ENCODE measurements at places on chromosomes 6 and 20.
A peak's percentile ranks its signal among the peaks of the same experiment; 100 is the strongest.

DNA sequence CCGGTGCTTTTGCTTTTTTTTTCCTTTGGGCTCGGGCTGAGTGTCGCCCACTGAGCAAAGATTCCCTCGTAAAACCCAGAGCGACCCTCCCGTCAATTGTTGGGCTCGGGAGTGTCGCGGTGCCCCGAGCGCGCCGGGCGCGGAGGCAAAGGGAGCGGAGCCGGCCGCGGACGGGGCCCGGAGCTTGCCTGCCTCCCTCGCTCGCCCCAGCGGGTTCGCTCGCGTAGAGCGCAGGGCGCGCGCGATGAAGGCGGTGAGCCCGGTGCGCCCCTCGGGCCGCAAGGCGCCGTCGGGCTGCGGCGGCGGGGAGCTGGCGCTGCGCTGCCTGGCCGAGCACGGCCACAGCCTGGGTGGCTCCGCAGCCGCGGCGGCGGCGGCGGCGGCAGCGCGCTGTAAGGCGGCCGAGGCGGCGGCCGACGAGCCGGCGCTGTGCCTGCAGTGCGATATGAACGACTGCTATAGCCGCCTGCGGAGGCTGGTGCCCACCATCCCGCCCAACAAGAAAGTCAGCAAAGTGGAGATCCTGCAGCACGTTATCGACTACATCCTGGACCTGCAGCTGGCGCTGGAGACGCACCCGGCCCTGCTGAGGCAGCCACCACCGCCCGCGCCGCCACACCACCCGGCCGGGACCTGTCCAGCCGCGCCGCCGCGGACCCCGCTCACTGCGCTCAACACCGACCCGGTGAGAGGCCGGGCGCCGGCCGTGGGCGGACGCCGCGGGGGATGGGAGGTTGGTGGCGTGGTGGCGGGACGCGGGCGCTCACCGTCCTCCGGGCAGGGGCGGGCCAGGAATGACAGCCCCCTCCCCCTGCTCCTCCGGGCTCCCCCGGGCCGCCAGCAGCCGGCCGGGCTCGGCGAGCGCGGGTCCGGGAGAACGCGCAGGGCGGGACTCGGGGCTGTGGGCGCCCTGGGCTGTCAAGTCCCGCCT, 606 bp downstream of the ID4 start:
- DNase-seq = no peak

DNA sequence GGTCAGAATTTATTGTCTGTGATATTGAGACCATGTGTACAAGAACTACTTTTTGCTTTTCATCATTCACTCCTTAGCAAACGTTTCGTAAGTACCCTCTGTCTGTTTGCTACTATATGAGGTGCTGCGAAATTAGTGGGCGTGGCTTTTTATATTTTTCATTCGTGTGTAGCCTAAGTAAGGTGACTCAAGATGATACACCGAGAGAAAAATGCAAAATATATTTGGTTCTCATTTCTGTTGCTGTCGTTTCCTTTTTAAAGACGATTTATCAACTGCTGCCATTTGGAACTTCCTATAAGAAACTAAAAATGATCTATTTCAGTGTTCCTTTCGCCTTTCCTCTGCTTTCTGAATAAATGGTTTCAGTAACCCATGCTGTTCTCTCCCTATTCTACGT, 61.2 kb downstream of the VAPB start:
- DNase-seq = no peak

GRCh38 chr20:26208296-26209091, 511.8 kb upstream of the ZNF337 start:
- peak; percentile 1 for DNase-seq

DNA sequence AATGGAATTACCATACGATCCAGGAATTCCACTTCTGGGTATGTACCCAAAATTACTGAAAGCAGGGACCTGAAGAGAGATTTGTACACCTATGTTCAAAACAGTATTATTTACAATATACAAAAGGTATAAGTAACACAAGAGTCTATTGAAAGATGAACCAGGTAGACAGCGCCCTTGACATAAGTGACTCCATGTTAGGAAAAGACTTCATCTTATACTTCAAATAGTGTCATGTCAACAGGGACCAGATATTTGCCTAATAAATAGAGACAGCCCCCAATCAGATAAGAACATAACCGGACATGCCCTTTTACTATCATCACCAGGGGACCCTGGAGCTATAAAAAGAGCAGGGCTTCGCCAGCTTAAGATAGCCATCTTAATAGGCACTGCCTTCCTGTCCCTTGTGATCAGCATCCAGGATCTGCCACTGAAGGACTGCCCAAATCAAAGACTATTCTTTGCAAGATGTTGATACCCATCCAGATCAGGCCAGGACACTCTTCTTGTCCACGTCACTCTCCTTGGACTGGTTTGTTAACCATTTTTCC, 309.0 kb upstream of the SULF2 start:
- DNase-seq = no peak

- no peak for DNase-seq
These were observed 1.1 kb downstream of the FBXO30 start for GRCh38 chr6:145813285-145814034.

DNA sequence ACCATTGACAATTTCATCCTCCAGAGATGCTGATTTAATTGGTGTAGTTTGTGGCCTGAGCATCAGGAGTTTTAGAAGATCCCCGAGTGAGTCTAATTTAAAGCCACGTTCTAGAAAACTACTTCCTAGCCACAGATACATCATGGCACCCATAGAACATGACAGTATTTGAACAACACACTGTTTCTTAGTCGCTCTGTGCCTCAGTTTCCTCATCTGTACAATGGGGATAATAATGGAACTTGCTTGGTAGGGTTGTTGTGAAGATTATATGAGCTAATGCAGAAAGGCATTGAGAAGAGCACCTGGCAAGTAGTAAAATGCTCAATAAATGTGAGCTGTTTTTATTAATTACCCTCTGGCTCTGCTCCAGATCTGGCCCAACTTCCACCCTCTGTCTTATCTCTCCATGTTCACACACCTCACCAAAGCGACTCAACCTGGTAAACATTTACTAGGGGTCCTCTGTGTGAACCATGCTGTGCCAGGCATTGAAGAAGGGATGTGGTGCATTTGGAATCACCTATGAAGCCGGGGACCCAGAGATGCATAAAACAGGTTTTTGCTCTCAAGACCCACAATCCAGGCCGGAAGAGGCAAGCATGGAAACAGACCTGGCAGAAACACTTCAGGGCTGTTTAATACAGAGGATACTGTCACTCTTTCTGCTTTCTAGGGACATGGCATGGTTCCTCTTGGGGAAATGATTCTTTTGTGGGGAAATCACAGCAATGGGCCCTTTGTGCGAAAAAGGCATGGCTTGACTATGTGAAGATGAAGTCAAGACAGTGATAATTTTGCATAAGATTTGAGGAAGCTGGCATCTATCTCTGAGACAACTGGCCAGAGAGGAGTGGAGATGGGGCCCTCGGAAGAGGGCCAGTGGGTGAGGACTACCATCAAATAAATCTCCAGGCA, 16.2 kb upstream of the MRPS18A start:
- no peak for DNase-seq

DNA sequence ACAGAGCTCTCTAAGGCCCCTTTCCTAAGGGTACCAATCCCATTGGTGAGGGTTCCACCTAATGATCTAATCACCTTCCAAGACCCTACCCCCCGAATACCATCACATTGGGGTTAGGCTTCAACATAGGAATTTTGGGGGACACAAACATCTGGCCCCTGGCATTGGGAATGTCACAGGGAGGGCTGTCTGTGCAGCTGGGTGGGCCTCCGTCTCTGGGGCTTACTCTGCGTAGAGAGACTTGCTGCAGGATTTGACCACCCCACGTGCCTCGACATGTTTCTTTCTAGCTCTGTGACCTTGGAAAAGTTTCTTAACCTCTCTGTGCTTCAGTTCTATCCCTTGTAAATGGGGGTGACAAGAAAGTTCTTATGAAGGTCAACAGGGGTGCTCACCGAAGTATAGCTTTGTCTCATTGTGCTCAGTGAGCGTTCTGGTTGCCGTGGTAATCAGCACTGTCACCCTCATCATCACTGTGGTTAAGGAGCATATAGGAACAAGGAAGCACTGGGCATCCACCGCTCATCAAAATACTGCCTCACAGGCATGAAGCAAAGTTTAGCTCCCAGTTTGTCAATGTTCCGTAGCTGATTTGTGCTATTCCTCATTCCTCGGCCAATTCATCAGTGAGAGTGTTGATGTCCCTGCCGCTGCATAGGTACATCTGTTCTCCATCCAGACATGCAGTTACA, 152.8 kb downstream of the SYCP2 start:
- DNase-seq = no peak

- DNase-seq = no peak
These were observed 99.3 kb upstream of the CHD6 start for GRCh38 chr20:41717483-41717882.

- DNase-seq = no peak
These were observed 3.6 kb downstream of the EPB41L2 start for GRCh38 chr6:131059486-131059885.

- DNase-seq = no peak
These were observed 962.9 kb upstream of the SLC35B3 start for GRCh38 chr6:9398071-9398766.

DNA sequence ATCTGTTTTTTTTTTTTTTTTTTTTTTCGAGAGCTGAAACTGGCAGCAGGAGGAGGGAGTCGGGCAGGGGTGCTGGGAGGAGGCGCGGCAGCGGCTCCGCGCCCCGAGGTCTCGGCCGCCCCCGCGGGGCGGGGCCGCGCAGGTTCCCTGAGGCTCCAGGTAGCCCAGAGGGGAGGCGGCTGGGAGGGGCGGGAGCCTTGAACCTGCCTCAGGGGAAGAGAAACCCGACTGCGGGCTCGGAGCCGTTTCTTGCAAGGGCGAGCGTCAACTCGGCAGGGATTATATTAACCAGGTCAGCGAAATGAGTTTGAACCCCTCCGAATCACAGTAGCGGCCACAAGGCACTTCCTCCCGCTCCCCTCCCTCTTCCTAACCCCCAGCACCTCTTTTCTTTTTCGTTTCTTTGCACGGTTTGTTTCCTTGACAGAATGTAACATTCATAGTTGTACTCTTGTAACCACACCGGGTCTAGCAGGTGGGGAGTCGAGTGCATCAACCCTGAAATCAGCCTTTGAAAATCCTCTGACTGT, 2.0 kb downstream of the MYB start:
- DNase-seq = peak; percentile 58

DNA sequence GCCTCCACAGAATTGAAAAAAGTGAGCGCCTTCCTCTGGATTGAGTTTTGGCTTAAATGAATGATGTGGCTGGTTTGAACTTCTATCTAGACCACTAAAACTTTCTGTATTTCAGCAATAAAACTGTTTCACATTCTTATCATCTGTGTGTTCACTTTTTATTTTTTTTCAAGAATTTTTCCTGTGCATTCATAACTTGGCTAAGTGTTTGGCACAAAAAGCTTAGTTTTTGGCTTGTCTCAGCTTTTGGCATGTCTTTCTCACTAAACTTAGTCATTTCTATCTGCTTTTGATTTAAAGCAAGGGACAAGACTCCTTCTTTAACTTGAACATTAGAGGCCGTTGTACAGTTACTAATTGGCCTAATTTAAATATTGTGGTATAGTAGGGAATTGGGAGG, 1015.1 kb downstream of the EPHA7 start:
- no peak for DNase-seq

DNA sequence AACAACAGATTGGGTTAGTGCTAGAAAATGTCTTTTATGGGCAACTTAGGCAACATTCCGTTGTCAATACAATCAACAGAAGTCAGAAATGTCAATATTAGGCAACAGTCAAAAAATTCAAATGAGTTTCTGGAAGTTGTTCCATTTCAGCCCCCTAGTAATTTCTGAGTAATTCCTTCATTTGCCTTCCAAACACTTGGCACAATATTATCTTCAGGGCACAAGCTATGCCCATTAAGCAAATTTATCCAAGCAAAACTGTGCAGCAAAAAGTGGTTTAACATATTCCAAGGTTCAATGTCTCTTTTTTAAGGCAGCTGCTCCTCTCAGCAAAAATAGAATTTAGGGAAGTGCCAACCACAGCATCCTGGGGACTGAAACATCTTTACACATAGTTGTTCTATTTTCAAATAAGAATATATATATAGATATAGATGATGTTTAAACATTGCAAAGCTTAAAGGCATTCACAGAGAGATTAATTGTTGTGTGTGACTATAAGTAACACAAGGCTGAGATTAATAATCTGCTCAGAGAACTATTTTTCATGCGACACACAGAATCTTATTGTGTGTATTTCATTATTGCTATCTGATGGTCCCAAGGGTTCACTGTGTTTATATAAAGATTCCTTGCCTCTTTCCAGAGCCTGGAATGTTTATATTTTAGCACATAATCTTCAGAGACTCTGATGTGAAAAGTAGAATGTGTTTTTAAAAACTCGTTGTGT, 75.2 kb upstream of the ADTRP start:
- DNase-seq = no peak

DNA sequence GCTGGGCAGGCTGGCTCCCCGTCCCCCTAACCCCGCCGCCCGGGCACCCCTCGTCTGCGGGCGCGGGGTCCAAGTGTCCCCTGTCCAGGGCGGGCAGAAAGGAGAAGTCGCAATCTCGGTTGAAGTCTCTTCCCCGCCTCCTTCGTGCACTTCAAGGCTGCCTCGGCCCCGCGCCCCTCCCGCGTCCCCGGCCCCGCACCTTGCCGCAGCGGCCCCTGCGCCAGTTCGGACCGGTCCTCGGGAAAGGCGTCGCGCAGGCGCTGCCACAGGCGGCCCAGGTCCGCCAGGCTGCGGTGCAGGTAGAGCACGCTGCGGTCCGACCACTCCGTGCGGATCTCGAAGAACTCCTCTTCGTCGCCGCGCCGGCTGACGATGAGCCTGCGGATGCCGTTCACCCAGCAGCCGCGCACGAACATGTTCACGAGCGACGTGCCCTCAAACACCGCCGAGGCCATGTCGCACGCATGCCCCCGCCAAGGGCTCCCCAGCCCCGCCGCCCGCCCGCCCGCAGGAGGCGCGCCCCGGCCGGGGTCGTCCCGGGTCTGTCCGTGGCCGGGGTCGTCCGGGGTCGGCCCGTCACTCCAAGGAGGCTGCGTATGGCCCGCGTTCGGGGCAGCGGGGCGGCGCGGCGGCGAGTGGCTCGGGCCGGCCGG, at the start of gene PXDC1:
Gene PXDC1, minus strand, starts transcription at position 637 of the 653 bp plus-strand sequence. Its CDS starts 182 bp downstream, at position 455.
- no peak for DNase-seq

DNA sequence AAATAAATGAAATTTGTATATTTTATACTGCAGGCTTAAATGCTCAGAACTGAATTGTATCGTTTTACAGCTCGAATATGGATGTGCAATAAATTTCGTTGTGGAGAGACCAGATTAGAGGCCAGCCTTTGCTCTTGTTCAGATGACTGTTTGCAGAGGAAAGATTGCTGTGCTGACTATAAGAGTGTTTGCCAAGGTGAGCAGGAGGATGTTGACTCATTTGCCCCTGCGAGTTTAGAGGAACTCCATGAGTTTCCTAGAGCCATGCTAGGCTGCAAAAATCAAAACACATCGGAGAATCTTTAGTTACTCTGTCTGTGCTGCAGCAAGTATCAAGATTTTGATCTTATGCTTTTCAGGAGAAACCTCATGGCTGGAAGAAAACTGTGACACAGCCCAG, 15.4 kb downstream of the ENPP3 start:
- DNase-seq = no peak

- no peak for DNase-seq
These were observed 564.6 kb upstream of the AGPAT4 start for GRCh38 chr6:161838306-161839035.

- DNase-seq = no peak
These were observed 10.8 kb downstream of the ADGRF4 start for GRCh38 chr6:47709160-47709559.

GRCh38 chr6:136123468-136123867, 126.6 kb downstream of the MTFR2 start:
- no peak for DNase-seq

- DNase-seq = no peak
These were observed 28.0 kb downstream of the DIDO1 start for GRCh38 chr20:62898093-62898964.

GRCh38 chr6:117309611-117310010, 44.3 kb downstream of the VGLL2 start:
- DNase-seq = no peak

GRCh38 chr6:36766399-36766945, 68.8 kb downstream of the RAB44 start:
- DNase-seq = no peak

Measured in activated CD4-positive, CD25-positive, alpha-beta regulatory T cell treated with anti-CD3 and anti-CD28 coated beads, Interleukin-2, amount 50 U/mL, for 16 hours (primary cell).